Kidney (tissue), 22 donors: ENCODE measurements at places on chromosomes 5 and 9. TPM values are rescaled to one million over a fixed set of nuclear protein-coding genes. Genes with fewer than 3 reads are reported as not detected.

ANKRD33B gene
- 20.3 TPM for total RNA-seq

- no peak for DNase-seq
These were observed 678 bp downstream of the SLC26A2 start for GRCh38 chr5:149961186-149961685.

GRCh38 chr5:59065554-59065953 lies 482.7 kb downstream of the RAB3C start:
- DNase-seq, result no peak

JAKMIP2 gene
- total RNA-seq, result 0.38 TPM

- DNase-seq, result no peak
These were observed 74.1 kb upstream of the TRIO start for GRCh38 chr5:14069021-14069420.

SGCD gene
- total RNA-seq, result 2.7 TPM

- DNase-seq, result no peak
These were observed 71.1 kb downstream of the EHMT1 start for GRCh38 chr9:137689745-137690529.

GRCh38 chr5:10654566-10654965 lies 90.7 kb downstream of the ANKRD33B start:
- no peak for DNase-seq

OBP2A gene
- total RNA-seq, result not detected

LRRC14B gene
- total RNA-seq, result not detected

GRCh38 chr5:43041669-43042175 lies 1.6 kb upstream of the ANXA2R start:
- DNase-seq, result peak; percentile 69
